ENCODE measurements at places on chromosomes 2 and 18.
A peak's percentile ranks its signal among the peaks of the same experiment; 100 is the strongest.

DNA sequence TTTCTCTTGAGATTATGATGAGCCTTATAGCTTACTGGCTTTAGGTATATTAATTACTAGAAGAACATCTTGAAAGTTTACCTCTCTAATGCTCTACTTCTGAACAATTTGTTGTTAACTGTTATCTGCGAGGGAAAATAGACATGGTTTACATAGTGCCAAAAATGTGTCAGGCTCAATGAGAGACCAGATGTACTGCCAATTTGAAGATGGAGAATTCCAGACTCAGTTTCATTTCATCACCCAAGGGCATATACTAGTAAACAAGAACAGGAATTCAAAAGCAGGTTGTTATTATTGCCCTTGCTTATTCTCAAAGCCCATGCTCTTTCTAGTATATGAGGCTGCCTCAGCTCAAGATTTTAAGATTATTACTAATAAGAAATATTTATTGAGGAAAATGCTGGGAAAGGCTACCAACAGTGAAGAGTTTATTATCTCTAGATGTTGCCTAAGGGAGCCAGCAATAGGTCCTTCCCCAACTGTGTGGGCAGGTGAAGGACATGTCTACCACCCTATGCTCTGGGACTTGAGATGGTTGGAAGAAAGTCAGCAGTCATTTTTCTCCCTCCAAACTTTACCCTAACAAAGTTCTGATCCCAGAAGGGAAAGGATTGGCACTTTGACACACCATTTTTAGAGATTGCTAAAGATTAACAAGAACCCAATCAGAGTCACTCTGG is 792.7 kb downstream of the METTL4 start:
- DNase-seq = no peak

GRCh38 chr2:7448578-7449264 is 531.5 kb downstream of the RNF144A start:
- DNase-seq = no peak

- no peak for DNase-seq
Measured at GRCh38 chr2:171670655-171671054, 16.6 kb upstream of the DYNC1I2 start.

GRCh38 chr2:119324685-119325270 is 41.9 kb downstream of the C2orf76 start:
- no peak for DNase-seq

DNA sequence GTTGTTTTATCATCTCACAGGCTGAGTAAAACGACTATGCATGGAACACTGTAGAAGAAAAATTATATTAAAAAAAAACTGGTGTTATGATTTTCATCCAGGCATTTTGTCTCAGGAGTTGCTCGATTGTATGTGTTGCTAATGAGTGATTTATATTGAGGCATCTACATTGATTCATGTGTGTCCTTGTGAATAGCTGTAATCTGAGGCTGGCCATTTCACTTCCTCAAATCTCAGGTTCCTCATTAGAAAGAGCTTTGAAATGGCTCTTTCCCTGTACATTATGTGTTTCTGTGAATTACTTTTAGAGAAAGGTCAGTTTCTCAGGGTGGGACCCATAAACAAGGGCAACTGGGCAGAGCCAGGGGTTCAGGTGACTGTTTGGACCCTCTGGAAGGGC is 2.3 kb downstream of the IL18R1 start:
- no peak for DNase-seq

DNA sequence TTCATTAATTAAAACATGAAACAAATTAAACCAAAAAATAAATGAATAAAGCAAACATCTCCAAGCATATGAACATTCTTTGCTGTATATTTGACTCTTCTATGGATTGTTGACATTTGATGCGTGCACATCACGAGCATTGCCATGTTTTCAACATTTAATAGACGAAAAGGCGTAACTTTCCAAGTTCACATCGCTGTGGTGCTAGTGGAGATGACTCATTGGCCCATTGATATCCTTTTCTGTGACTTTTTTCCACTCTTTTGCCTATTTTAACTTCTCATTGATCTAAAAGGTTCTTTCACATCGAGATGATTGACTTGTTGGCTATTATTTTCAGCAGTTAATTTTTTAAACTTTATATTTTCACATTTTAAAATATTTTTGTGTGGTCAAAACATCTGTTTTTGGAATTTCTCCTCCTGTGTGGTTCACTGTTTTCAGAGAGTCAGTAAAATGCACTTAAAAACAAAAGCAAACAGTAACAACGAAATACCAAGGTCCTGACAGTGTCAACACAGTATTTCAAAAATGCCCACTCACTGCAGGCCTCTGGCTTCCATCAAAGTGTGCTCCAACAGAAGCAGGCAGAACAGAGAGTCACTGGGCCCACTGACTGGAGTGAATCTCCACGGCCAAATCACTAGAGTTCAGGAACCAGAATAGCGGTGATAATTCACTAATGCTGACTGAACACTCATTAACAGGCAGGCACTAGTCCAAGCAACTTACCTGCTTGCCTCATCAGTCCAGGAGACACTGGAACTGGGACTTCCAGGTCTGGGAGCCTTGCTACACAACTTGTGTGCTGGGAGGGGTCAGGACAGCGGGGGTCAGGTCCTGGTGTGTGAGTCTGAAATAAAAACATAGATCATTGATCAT is 372.2 kb upstream of the SMIM21 start:
- DNase-seq = no peak

DNA sequence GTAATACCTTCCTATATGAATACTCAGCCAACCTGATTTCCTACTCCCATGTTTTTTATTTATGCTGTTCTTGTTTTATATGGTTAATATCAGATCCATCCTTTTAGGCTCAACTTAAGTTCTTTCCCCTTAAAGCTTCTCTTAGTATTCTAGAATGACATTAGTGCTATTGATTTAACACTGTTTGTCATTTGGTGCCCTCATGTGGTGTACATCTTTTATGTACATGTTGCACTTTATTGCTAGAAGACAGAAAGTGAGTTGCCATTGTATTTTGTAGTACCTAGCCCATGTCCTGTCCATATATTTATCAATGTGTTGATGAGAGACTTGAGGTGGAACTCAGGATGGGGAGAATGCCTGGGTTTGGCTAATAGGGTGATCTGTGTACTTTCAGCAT is 2.5 kb downstream of the HTRA2 start:
- peak; percentile 64 for DNase-seq

GRCh38 chr2:33372940-33373553 is 103.4 kb upstream of the RASGRP3 start:
- DNase-seq = peak; percentile 50

GRCh38 chr18:76459687-76460350 is 35.2 kb downstream of the ZNF516 start:
- no peak for DNase-seq

- DNase-seq = no peak
Measured at GRCh38 chr18:42891705-42892104, 223.8 kb downstream of the RIT2 start.

GRCh38 chr2:138356178-138356577 is 145.4 kb upstream of the SPOPL start:
- no peak for DNase-seq

- DNase-seq = peak; percentile 60
Measured at GRCh38 chr18:11733031-11733430, 44.0 kb downstream of the GNAL start.

DNA sequence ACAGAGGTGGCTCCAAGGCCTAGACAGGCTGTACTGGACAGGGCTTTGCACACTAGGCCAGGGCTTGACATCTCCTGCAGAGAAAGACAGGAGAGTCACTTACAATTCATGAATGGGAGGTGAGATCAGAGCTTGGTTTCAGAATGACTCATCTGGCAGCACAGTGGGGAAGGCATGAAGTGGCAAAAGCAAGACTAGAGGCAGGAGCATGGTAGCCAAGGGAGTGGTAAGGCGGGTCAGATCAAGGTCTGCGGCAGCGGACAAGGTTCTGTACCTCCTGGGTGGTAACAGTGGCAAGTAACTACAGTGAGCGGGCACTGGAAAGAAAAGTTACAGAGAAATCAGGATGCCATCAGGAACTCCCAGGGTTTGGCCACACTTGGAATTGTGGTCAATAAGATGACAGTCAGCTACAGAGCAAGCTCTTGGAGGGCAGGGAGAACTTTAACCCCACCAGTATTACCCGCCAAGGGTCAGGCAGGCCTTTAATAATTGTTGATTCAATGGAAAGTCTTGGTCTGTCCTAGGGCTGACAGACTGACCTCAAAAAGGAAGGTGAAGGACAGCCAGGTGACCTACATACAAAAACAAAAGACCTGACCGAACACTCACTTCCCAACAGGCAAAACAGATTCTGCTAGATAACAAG is 5.7 kb downstream of the MCFD2 start:
- no peak for DNase-seq

DNA sequence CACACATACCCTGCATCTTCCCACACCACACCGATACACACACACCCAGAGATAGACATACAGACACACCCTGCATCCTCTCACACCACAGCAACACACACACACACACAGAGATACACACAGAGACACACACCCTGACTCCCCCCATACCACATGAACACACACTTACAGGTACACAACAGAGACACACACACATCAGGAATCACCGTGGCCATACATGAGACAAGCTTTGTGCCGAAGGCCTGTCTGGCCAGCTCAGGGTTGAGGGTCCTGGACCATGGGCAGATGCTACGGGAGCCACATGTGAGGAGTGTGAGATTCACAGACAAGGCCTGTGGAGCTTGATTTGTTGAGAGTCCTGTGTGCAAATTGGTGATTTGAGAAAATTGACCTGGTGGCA is 15.6 kb downstream of the IMPA2 start:
- DNase-seq = no peak

DNA sequence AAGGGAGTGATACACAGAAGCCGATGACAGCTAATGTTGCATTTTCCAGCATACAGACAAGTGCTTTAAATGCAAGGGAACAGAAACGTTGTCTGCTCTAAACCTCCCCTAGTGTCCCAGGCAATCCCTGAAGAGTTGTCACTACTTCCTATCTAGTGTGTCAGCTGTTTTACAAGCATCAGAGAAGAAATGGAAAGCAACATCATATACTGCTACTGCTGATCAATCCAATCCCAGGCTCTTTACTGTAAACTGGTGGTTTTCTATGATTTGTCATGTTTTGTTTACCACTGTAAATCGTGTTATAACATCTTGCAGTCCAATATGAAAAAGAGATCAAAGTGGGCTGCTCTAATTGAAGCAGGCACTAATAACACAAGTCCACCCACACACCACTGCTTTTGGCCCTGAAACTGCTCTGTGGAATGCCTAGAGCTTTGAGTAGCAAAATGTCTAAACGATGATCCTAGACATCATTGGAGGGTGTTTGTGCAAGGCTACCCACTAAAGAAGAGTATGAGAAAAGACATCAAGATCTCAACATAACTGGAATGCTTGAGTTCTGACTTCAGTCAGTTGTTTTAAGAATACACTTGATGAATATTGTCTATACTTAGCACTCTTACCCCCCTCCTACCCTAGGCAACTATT is 18.1 kb upstream of the ROCK1 start:
- no peak for DNase-seq

DNA sequence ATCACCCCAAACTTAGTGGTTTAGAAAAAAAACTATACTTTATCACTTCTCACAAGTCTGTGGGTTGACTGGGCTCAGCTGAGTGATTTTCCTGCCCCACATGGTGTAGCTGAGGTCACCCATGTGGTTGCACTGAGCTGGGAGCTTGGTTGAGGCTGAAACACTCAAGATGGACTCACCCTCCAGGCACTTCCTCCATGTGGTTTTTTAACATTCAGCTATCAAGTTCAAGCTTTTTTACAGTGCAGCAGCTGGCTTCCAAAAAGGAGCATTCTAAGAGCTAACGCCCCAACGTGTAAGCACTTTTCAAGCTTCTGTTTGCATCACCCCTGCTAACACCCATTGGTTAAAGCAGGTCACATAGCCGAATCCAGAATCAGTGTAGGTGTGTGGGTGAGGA is 105.9 kb upstream of the CREB1 start:
- DNase-seq = peak; percentile 26

- DNase-seq = no peak
Measured at GRCh38 chr2:113910967-113911678, 21.2 kb downstream of the ACTR3 start.
